ENCODE measurements at places on chromosomes 7 and 10.

DNA sequence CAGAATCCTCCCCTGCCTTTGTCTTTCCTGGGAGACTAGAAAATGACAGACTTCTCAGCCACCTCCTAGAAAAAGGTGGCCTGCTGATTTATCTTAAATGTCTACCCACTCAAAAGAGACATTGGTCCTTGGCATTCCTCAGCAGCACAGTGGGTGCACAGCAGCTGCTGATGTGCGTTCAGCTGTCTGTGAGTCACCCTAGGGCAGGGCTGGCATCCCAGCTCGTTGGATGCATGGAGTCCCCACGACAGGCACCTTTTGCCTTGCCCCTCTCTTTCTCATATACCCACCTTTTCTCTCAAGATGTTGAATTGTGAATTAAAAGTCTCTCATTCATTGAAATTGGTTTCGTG, 113.0 kb downstream of the DOCK1 start:
- DNase-seq = no peak

DNA sequence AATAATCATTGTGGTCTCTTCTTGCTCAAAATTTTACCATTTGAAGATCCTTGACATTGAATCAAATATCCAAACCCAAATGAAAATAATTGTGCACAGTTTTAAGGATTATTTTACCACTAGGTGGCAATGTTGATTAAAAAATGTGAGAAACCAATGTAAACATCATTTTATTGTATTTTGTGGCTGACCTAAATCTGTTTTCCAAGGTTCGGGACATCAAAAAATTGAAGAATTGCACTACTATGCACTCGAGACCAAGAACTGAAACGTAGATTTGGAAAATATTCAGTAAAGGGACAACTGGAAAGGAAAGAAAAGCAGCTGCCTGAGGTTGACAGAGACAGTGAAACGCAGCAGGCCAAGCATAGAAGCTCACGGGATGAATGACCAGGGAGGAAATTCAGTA, 259.3 kb downstream of the SNX13 start:
- DNase-seq = no peak

- DNase-seq = no peak
Observed at GRCh38 chr7:18590744-18591340, 95.3 kb downstream of the HDAC9 start.

- no peak for DNase-seq
Observed at GRCh38 chr10:76866841-76867586, 770.6 kb downstream of the KCNMA1 start.

DNA sequence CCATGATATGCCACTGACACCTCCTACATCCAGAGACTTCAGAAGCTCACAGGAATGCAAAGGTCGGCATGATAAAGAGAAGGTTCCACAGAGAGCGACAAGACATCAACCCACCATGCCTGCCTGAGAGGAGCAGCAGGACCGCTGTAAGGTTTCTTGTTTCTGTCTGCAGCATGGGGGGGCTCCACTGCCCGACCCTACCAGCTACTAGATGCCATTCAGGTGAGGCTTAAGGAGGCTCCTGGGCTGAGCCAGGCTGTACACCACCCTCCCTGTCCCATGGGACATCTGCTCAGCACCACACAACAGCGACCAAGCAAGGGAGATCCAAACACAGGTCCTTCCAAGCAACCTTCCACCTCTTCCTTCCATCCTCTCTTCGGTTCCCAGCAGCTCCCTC, 234.6 kb downstream of the TNS3 start:
- no peak for DNase-seq

- DNase-seq = no peak
Observed at GRCh38 chr7:117282239-117282812, 40.5 kb downstream of the WNT2 start.

DNA sequence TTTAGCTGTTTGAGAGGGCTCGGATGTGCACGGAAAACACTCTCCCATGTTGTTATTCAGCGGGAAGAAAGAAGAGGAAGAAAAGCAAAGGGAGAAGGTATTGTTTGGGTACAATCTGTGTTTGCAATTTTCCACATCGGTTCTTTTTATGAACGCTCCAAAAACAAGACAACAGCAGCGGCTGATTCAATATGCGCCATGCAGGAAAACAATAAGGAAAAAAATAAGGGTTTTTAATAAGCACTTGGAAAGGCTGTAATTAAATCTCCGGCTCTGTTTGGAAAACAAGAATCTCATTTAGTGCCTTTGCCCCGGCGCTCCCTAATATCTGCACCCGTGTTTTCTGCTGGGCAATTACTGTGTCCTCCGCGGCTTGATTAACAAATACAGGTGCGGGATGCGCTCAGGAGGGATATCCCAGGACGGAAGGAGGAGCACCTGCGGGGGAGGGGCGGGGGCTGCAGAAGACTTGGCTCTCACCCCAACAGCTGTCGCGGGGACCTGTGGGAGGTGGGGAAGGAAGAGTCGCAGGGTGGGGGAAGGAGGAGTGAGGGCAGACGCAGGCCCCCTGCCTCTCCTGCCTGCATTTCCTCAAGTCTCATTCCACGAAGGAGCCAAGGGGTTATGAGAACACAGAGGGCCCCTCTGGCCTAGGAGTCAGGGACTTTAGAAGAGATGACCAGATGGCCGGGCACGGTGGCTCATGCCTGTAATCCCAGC, 181.5 kb upstream of the PODXL start:
- DNase-seq = no peak

- no peak for DNase-seq
Observed at GRCh38 chr10:86967481-86967941, 771 bp upstream of the ADIRF start.

- DNase-seq = no peak
Observed at GRCh38 chr7:133773601-133774000, 353.5 kb upstream of the LRGUK start.

DNA sequence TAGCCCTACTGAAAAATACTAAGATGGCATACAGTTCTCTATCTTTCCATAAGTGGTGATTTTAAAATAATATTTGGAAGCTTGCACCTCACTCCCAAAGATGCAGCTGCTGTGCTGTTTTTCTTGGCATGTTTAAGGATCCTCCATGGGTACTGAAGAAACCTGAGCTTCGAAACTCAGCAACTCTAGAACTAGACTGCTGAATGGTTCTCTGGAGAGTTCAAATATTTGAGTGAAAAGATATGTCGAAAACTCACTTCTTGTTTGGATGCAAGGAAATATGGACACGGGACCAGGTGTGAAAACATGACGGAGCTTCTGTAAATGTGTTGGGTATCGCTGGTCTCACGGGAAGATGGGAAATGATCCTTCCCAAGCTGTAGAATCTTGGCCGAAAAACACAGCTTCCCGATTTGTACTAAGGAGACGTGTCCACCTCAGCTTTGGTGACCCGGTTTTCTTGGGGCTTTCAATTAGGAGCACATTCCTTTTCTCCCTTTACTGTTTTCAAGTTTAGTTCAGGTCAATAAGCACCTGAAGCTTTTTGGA, 543.8 kb upstream of the NRP1 start:
- no peak for DNase-seq

DNA sequence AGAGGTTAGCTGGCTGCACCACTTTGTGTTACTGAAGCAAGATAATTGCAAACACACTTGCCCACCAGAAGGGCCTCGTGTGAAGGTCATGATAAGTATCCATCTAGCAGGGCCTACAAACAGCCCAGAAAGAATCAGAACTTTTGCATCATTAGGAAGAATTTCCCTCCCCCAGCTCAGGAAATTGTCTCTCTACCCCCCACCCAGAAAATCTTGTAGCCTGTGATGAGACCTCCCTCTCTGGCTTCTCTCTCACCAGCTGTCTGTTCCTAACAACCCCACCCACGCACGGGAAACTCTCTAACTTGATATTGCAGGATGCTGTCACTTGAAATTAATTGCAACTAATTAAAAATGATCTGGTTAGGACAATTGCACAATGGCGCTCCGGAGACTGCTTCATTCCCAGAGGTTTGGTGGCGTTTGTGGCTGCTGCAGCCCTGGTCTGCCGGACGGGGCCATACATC, 34.5 kb downstream of the ZNF503 start:
- DNase-seq = no peak

GRCh38 chr7:14123923-14124322, 134.5 kb upstream of the ETV1 start:
- DNase-seq = no peak

DNA sequence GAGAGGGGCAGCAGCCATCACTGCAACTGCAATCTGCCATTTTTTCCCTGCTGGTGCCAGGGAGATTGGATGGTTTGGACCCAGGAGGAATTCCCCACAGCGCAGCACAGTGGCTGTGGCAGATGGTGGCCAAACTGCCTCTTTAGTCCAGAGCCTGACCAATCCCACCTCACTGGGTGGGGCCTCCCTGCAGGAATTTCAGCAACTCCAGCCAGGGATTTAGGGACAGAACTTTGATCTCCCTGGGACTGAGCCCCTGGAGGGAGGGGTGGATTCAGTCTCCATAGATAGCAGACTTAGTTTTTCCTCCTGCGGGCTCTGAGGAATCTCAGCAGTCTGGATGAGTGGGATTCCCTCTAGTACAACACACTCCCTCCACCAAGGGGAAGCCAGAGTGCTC, 179.7 kb upstream of the WDR11 start:
- no peak for DNase-seq

- DNase-seq = no peak
Observed at GRCh38 chr7:135189221-135189662, 18.7 kb upstream of the CYREN start.

GRCh38 chr7:18572154-18572553, 76.6 kb downstream of the HDAC9 start:
- DNase-seq = no peak

DNA sequence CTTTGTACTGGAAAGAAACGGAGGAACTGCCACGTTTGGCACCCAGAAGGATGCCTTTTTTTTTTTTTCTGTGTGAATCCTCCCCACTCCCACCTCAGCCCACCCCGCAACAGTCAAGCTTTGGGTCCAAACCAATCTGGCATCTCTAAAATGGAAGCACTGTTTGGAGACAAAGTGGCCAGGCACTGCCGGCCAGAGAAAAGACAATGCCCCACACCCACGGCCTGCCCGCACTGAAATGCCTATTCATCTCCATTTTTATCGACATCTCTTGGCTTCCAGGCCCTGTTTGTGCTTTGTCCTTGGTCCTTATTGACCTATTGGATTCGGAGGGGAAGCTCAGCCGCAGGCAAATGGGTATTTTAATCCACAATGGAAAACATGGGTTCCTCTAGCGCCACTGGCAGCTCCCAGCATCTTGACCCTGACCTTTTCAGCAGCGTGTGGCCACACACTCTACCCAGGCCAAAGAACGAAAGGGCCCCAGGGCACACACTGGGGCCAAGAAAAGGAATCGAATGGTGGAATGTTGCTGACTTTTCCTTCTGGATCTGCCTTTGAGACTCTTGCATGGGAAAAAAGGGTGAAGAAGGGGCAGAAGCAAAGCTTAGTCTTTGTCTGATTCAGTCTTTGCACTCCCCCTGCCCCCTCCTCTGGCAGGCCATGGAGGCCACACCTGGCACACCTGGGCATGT, 162.6 kb upstream of the CDCA7L start:
- DNase-seq = no peak

DNA sequence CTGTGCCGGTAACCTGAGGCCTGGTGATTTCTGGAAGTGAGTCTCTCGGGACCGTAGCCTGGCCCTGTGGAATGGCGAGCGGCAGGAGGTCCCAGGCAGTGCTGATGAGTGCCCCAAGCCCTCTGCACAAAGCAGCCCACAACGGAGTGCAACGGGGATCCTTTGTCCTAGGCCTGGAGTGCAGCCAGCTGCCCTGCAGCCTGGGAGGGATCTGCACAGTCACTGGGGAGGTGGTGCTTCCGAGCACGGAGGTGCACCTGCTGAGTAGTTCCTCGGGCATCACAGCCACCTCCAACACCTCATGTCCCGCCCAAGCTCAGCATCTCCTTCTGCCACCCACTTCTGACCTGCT, 162.8 kb upstream of the ZMIZ1 start:
- DNase-seq = no peak

- DNase-seq = peak; percentile 75
Observed at GRCh38 chr7:102425639-102426267, 7.6 kb upstream of the ORAI2 start.

DNA sequence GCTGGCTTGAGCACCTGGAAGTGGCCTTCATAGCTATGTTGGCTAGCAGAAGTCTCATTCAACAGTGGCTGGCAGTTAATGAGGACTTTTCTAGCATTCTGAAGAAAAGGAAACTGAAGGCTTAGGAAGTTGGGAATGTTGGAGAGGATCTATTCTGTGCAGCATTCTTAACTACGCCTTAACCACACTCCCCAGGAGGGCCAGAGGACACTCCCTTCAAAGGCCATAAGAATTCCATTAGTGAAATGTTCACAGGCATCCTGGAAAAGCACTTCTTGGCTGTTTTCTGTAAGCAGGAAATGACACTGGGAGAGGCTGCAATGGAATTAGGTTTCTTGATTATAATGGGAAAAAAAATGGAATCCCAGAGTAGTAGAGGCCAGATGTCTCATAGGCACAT, 188.9 kb downstream of the ARHGAP12 start:
- DNase-seq = no peak

Data from activated CD4-positive, alpha-beta T cell treated with anti-CD3 and anti-CD28 coated beads for 1 hour (primary cell).